Myometrial cell (primary cell): ENCODE measurements at places on chromosomes 4 and X. TPM values are rescaled to one million over a fixed set of nuclear protein-coding genes. Genes with fewer than 3 reads are reported as not detected.

The SNCA gene
- 66.6 and 69.8 TPM in 2 replicates for total RNA-seq

The AADAT gene
- total RNA-seq, result 5.8 and 8.1 TPM in 2 replicates

The NLRP2B gene
- not detected in 2 replicates for total RNA-seq

The CFAP47 gene
- not detected in 2 replicates for total RNA-seq

The NLGN4X gene
- total RNA-seq, result not detected in 2 replicates

The LRIT3 gene
- not detected in 2 replicates for total RNA-seq

The PPP1R2C gene
- not detected in 2 replicates for total RNA-seq

The PF4V1 gene
- total RNA-seq, result 1.6 TPM in 1 of 2 replicates, not detected in the other

The F11 gene
- total RNA-seq, result not detected in 2 replicates

The LPAR4 gene
- not detected in 2 replicates for total RNA-seq

The APLN gene
- not detected in 2 replicates for total RNA-seq

The KLHL13 gene
- 5.2 and 6.0 TPM in 2 replicates for total RNA-seq

The NUDT11 gene
- total RNA-seq, result 10.1 and 13.0 TPM in 2 replicates

The GPR82 gene
- not detected in 2 replicates for total RNA-seq
